ENCODE measurements at places on chromosomes 1 and 21.
A peak's percentile ranks its signal among the peaks of the same experiment; 100 is the strongest.

GRCh38 chr1:80023358-80023757 is 1016.8 kb upstream of the ADGRL4 start:
- no peak for DNase-seq

GRCh38 chr1:99727575-99728185 is 38.8 kb downstream of the FRRS1 start:
- no peak for DNase-seq

DNA sequence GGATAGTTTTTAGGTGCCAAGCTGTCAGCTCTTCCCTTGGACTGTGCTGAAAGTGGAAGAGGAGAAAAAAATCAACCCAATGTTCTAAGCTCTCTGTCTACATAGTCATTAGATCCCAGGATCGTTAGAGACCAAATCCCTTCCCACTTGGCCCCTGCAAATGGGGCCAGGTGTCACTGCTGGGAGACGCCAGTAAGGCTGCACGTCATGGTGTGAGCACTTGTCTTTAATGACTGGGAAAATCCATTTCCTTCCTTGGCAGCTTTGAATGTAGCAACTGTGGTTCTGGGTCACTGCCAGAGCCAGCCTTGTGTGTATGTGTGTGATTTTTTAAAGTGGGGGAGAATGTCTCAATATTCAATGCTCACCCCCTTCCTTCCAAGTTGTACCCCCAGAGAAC is 59.9 kb downstream of the MAN1C1 start:
- DNase-seq = no peak

- no peak for DNase-seq
Observed at GRCh38 chr1:12011998-12012397, 7.3 kb upstream of the MIIP start.

DNA sequence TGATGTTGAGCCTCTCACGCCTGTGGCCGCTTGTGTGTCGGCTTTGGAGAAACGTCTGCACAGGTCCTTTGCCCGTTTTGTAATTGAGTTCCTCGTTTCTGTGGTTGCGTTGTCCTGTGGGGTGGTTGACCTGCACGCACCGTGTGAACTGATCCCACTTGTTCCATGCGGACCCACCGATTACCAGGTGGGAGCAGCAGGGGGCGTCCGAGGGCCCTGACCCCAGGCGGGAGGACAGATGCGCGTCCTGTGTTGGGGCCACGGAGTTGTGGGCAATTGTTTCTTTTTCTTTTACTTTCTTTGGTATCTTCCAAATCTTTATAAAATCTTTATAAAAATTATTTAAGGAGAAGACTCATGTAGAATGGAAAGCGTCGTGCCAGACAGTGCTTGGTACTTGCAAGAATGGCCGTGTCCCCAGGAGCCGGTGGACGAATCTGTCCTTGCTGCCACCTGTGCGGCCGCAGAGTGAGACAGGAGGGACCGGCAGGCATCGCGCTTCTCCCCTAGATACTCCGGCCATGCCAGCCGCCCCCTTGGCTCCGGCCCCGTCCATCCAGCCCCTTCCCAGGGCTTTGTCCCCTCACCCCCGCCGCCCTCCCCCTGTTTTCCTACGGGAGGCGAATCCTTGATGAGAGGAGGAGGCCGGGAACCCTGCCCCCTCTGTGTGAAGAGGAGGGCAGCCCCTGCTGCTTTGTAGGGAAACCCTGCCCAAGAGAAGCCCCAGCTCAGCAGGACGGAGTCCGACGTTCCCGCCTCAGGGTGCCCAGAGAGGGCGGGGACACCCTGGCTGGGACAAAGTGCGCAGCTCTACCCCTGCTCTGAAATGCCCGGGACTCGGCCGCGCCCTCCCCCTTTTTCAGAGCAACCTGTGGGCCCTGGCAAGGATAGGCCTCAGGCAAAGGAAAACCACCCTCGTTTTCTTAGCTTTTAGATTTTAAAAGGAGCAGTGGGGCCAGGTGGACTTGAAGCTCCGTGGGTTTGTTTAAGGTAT is 41.7 kb downstream of the PRKCZ start:
- peak; percentile 51 for DNase-seq

GRCh38 chr1:43522776-43523480 is 7.8 kb upstream of the PTPRF start:
- no peak for DNase-seq

- no peak for DNase-seq
Observed at GRCh38 chr1:180261524-180262155, 31.6 kb downstream of the LHX4 start.

DNA sequence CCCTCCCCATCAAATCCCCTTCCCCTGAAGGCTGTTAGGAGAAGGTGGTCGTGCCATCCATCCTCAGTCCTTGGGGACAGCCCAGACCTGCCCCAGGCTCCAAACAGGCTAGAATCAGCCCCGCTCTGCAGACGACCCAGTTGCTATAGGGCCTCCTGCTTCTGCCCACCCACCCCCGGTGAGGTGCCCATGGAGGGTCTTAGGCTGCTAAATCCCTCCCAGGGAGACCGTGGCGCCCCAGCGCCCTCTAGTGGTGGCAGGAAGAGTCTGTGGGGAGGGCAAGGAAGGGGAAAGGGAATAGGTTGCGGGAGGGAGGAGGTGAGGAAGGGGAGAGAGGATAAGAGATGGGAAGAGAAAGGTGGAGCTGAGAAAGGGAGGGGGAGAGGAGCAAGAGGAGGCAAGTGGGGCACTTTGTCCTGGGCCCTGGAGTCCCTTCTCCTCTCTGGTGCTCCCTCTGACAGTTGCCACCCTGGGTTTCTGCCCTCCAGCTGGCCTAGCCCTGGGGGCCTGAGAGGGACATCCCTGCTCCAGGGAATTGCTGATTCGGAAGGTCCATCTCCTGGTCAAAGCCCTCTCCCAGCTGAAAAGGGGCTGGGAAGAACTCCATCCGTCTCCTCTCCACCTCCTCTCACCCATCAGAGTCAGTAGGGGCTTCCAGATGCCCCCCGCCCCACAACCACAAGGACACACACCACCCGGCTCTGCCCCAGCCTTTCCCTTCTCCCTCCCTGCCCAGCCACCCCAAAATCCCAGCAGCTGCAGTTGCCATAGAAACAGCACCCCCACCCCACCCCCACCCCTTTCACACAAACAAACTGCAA is 55.4 kb downstream of the CAMK2N1 start:
- DNase-seq = peak; percentile 71

GRCh38 chr21:41045534-41046268 is 122.3 kb upstream of the BACE2 start:
- no peak for DNase-seq

DNA sequence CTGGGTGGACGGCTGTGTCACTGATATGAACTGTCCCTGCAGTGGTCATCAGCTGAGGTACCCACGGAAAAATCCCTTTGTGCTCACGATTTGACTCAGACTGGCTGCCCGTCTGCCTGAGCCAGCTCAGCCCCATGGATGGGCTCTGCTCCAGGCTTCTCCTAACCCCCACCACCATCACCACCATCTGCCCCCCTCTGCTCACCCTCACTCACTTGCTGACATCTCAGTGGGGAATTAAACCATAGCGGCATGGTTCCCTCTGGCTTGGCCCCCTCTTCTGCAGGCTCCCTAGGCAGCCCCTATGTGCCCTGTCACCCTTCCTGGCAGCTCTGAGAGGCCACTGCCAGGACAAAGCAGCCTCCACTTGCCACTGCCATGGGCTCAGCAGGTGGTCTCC is 17.3 kb downstream of the SLC6A9 start:
- no peak for DNase-seq

GRCh38 chr21:45898781-45899180 is 82.8 kb upstream of the COL6A1 start:
- DNase-seq = no peak

GRCh38 chr1:163426505-163427251 is 104.9 kb downstream of the NUF2 start:
- DNase-seq = no peak

DNA sequence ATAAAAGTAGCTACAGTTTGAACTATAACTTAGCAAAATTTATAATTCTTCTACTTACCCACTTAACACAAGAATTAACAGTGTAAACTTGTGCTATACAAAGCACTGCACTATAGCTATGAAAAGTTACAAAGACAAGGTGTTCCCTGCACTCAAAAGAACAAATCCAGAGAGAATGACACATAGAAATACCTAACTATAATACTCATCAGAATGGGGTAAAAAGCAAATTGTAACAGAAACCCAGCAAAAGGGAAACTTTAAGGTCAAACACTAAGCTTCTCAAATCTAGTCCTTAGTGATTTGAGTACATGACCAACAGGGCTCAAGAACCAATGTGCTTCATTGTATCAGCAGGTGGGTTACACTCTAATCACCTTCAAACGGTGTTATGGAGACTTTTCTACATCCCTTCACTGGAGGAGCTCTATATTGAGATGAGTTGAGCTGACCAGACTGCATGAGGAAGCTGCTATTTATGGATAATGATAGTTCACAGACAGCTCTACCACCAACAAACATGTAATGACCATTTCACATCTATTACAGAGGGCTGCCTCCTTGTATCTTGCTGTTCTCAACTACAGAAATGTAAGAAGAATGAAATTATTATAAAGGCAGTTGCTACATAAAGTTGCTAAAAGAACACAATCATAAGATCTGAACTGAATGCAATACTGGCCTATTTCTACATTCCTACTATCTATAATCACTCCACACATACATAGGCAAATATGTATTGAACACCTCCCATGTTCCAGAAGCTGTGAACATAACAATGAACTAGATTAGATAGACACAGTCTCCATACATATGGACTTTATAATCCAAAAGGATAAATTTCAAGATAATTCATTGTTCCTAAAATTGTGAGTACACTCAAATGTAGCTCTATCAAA is 47.6 kb downstream of the PIK3R3 start:
- no peak for DNase-seq

DNA sequence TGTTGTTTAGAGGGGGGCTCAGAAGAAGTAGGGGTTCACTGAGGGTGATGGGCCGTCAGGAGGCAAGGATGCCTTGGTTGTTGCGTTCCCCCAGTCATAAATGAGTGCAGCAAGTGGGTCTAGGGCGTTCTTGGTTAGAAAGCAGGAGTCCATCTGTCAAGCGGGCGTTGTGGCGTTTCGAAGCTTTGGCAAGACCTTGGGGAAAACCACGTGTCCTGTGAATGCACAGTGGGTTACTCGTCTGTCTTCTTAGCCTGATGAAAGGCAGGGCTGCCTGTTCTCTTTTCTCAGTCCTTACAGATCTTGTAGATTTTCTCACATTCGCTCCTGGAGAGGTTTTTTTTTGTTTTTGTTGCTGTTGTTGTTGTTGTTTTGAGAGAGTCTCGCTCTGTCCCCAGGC is 6.3 kb upstream of the ZNF496 start:
- no peak for DNase-seq

DNA sequence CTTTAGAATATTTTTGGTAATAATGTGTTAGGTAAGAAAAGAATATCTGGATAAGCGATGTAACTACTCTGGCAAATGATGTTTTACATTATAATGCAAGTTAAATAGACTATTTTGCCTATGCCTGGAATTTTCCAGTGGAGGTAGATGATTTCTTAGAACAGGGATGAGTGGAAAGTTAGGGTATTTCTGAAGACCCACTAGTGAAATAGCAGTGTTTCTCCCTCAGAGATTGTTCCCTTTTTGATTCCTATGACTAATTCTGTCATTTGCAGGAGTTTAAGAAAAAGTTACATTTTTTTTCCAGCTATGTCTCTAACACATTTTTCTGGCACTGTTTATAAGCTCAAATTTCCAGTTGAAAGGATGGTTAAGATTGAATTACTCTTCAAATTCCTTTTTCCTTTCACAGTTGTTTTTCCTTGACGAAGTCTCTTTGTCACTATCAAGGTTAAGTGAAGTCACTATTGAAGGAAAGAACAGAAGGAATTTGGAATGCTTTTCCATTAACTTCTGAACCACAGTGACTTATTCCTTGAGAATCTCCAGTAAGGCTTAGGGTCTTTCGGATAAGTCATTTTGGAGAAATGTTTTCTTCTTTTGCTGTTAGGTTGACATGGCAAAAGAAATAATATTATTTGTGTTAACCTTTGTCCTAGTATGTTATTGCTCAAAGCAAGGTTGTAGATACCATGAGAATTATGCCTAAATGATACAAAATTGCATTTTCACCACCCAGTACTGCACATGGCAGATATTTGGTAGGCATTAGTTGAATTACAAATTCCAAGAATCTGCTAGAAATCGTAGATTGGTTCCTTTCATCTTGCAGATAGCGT is 42.9 kb upstream of the ZNF326 start:
- DNase-seq = no peak

- DNase-seq = no peak
Observed at GRCh38 chr1:7093297-7093696, 308.0 kb downstream of the CAMTA1 start.

DNA sequence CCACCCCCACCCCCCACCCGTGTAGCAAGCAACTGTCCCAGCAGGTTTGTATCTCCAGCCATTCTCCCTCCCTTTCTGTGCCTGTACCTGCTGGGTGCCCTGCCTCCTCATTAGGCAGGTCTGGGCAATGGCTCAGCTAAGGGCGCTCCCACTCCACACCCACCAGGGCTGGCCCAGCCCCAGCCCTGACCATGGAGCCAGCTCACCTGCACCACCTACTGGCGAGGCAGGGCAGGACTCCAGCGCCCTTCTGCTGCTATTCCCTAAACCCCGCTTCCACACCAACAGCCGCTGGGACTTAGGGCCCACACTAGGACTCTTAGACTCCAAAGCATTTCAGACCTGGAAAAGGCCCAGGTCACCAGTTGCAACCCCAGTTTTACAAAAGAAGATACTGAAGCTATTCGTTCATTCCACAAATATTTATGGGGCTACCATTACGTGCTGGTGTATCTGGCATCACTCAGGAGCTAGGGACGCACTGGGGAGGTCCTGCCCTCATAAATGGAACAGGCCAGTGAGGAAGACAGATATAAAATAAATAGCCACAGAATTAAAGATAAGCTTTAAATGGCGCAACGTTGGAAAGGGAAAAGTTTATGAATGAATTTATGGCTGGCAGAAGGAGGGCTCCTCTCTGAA is 24.0 kb downstream of the PGLYRP3 start:
- peak; percentile 53 for DNase-seq

DNA sequence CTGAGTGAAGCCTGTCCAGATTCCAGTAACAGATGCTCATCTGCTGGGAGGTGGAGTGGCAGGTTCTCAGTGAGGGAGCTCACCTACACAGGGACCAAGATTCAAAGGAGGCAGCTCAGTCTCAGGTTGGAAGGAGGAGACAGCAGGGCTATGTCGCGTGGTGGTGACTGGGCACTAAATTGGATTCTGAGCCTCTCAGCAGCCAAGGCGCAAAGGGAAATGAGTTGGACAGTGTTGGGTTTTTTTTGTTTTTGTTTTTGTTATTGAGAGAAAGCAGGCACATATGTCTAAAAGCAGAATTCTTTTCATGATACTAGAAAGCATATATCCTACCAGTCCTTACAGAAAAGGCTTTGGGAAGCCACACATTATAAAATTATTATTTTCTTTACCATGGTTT is 26.2 kb downstream of the UMODL1 start:
- DNase-seq = no peak

DNA sequence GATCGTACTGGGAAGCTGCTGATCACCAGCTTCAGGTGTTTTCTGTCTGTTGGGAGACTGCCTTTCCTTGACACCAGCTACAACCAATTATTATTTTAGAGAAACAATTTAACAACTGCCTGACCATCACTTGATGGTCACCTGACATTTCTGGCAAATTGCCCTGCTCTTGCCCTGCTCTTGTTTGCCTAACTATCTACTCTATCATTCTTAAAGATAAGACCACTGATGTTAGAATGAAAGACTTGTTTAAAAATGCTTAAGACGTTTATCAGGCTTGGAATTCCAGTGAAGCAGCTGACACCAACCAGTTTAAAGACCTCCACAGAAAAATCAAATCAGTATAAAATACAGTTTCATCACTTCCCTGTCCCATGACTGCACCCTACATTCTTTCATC is 423.3 kb upstream of the CAMK1G start:
- DNase-seq = no peak
